ENCODE measurements at places on chromosomes 3 and 15.

- DNase-seq: no peak
These were observed 229.8 kb upstream of the PLSCR5 start for GRCh38 chr3:146834917-146835316.

GRCh38 chr15:77650265-77650664, 17.6 kb upstream of the LINGO1 start:
- no peak for DNase-seq

- DNase-seq: no peak
These were observed 173.0 kb upstream of the MITF start for GRCh38 chr3:69566275-69566674.

DNA sequence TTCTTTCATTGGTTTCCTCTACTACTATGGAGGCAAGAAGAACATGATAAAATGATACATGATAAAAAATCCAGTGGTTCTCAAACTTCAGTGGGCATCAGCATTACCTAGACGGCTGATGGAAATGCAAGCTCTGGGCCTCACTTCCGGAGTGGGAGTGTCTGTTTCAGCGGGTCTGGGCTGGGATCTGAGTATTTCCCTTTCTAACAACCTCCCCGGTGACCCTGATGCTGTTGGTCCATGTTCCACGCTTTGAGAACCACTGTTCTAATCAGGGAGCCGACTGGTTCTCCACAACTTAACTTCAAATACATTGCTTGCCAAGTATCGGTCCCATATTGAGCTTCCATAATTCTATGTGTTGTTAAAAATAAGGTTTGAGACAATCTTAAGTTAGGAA, 712.3 kb upstream of the LMCD1 start:
- DNase-seq: no peak

DNA sequence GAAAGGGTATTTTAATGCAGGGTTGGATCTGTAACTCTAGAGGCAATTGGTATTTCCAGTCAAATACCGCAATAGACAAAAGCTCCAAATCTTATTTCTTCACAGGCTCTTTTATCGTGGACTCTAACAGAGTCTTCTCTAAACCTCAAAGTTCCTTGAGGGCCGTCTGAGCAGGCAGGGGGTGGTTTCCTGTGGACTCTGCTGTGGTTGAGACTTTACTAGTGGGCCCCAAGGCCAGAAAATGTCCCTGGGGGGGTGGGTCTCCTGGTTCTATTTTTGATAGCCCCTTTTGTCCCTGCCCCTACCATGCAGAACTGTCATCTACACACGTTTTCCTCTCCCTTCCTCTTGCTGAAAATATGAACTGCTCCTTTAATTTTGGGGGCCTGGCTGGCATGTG, 80.1 kb downstream of the ASB7 start:
- no peak for DNase-seq

DNA sequence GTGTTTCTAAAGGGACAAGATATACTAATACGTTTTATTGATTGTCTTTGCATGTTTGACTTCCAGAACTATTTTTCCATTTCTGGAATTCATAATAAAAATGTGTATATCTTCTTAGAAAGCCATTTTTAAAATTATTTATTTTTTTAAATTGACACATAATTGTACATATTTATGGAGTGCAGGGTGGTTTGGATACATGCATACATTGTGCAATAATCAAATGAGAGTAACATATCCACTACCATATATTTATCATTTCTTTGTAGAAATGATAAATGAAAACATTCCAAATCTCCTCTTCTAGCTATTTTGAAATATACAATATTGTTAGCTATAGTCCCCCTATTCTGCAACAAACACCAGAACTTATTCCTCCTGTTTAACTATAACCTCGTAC, 156.5 kb upstream of the ABI3BP start:
- no peak for DNase-seq

DNA sequence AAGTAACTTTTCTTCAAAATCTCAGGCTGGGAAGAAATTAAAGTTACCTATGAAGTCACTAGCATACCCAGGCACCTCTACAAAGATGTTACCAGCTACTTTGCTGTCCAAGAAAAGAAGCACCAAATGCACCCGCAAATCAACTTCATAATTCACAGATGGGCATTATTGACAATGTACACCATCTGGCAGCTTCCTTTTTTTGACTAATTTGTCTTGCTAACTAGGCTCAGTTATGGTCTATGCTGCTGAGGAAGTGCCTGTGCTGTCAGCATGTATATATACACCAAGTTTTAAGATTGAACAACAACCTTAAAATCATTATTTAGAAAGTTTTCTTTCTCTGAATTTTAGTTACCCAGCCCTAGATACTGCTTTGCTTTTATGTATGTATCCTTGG, 93.8 kb downstream of the NSUN3 start:
- DNase-seq: no peak

DNA sequence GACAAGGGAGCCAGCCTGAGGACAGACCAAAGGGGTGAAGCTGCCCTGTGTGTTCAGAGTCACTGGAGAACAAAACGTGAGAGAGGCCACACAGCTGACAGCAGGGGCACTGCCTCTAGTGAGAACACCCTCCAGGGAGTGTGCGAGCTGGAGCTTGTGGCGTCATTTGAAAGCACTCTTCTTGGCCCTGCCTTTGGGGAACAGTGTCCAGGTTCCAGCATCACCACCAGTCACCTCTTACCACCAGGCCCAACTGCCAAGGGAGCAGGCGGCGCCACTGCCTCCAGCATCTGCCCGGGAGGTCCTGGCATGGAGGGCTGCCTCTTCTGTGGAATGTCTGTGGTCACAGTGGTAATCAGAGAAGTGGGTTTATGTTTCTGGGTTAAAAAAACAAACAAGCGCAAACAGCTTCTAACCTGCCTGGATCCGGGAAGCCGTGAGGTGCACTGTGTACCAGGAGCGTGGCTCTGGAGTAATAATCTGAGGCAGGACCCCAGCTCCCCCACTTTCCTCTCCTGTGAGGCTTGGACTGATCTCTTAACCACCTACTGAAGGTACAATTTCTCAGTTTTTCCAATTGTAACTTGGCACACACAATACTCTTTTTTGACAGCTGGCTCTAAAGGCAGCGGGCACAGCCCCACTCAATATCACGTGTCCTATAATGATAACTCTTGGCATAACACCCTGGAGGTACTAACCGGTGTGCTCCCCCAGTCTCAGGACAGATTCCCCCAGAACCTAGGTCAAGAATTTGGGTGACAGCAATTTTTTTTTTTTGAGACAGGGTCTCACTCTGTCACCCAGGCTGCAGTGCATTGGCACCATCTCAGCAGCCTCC, 32.2 kb upstream of the CDCP1 start:
- DNase-seq: no peak

GRCh38 chr3:125125821-125126245, 70.0 kb upstream of the HEG1 start:
- DNase-seq: no peak

Data from activated CD8-positive, alpha-beta memory T cell treated with anti-CD3 and anti-CD28 coated beads for 1 hour (primary cell).